ENCODE measurements at places on chromosomes 2 and 18. TPM values are rescaled to one million over a fixed set of nuclear protein-coding genes. Genes with fewer than 3 reads are reported as not detected.
A peak's percentile ranks its signal among the peaks of the same experiment; 100 is the strongest.

The GPC1 gene
- 29.4 TPM for total RNA-seq

The ABCG8 gene
- total RNA-seq, result 121 TPM

The SKOR2 gene
- not detected for total RNA-seq

The CNDP1 gene
- total RNA-seq, result 66.3 TPM

The GPATCH11 gene
- total RNA-seq, result 3.0 TPM

The SP5 gene
- 2.6 TPM for total RNA-seq

The SERPINB7 gene
- not detected for total RNA-seq

The OTOS gene
- not detected for total RNA-seq

DNA sequence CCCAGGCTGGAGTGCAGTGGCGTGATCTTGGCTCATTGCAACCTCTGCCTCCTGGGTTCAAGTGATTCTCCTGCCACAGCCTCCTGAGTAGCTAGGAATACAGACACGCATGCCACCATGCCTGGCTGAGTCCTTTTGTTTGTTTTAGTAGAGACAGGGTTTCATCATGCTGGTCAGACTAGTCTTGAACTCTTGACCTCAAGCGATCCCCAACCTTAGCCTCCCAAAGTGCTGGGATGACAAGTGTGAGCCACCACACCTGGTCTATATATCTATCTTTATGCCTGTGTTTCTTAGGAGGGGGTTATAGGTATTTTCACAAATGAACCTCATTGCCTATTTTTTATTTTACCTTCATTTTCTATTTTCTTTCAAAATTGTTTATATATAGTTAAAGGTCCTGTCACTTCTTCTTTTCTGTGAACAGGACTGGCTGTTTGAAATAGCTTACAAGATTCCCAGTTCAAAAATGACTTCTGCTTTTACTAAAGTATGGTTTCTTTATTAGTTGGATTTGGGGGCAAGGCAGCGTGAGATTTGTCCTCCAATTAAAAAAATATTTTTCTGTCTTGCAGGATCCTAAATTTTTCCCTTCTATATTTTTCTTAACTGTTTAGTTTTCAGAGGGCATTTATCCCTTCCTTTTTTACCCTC, 16.4 kb upstream of the MARCHF7 start:
- no peak for DNase-seq

DNA sequence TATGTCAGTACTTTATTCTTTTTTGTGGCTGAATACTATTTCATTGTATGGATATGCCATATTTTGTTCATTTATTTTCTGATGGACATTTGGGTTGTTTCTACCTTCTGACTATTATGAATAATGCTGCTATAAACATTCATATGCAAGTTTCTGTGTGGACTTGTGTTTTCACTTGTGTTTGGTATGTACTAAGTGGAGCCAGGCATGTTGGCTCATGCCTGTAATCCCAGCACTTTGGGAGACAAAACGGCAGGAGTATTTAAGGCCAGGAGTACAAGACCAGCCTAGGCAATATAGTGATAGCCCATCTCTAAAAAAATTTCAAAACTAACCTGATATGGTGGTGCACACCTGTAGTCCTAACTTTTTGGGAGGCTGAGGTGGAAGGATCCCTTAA, 23.3 kb downstream of the MARCHF7 start:
- DNase-seq, result no peak

- no peak for DNase-seq
These were observed 12.5 kb downstream of the C1D start for GRCh38 chr2:68050353-68050752.

- DNase-seq, result no peak
These were observed 16.4 kb upstream of the TMEM18 start for GRCh38 chr2:693606-694005.

- DNase-seq, result no peak
These were observed 133.4 kb downstream of the VAPA start for GRCh38 chr18:10047237-10047636.

DNA sequence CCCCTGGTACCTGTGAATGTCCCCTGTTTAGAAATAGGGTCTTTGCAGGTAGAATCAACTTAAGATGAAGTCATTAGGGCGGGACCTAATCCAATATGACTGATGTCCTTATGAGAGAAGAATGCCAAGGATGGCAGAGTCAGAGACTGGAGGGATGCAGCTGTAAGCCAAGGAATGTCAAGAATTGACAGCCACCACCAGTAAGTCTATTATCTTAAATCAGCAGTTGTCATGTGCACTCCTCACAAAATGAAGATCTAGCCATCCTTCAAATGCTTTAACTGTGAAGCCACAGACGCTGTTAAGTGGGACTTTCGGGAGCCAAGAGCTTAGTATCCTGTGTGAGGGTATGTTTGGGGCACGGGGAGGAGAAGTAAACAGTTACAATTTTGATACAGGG, 83.2 kb downstream of the ITGA4 start:
- no peak for DNase-seq

- no peak for DNase-seq
These were observed 5.0 kb downstream of the BOK start for GRCh38 chr2:241563571-241563980.

DNA sequence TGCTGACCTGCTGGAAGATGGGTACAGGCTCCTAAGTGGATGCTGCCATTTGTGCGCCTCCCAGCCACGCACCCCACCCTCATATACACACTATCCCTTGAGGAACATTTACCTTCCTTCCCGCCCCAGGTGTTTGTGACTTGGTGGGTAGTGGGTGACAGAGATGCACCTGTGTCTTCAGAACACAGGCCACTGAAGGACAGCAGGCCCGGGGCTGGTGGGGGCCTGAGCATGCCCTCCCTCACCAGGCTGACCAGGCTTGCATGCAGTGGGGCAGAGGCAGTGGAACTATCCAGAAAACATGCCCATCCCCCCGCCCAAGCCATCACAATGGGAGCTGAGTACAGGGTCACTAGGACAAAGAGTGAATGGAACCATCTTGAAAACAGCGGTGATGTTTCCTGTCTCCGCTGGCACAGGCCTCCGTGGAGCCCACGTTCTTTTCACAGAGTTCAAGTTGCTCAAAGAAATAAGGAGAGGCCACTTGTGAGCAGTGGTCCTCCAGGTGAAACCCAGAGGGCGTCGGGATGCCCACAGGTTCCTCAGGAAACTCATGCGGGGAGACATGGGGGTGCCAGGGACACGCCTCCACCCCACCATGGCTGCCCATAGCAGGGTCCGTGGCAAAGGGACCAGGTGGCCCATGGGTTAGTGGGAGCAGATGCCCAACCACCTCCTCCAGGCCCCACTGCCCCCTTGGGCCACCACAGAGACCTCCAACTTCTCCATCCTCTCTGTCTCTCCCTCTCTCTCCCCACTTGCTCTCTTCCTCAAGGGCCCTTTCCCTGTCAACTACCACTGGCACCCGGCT, 90.9 kb downstream of the MALT1 start:
- peak; percentile 41 for DNase-seq

- DNase-seq, result no peak
These were observed 21.9 kb downstream of the PPP3R1 start for GRCh38 chr2:68230241-68231060.

GRCh38 chr2:225270053-225270452, 129.5 kb upstream of the NYAP2 start:
- DNase-seq, result no peak

DNA sequence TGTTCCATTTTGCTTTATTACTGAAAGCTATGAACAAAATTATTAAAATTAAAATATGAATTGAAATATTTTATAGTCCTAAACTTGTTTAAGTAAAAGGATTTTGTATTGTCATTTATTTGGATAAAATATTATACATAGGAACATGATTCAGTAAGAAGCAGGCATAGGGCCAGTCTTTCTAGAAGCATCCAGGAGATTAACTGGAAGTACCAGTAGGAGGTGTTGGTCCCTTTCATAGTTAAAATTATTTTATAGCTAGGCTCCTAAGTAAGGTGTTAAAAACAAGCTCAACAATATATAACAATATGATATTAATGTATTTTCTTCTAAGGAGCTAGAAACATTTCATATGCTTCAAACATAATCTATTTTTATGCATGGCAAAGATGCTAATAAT, 43.7 kb downstream of the FIGN start:
- no peak for DNase-seq

- no peak for DNase-seq
These were observed 57.6 kb downstream of the DPYSL5 start for GRCh38 chr2:26905341-26906198.

GRCh38 chr2:50535971-50536759, 495.8 kb downstream of the NRXN1 start:
- no peak for DNase-seq

DNA sequence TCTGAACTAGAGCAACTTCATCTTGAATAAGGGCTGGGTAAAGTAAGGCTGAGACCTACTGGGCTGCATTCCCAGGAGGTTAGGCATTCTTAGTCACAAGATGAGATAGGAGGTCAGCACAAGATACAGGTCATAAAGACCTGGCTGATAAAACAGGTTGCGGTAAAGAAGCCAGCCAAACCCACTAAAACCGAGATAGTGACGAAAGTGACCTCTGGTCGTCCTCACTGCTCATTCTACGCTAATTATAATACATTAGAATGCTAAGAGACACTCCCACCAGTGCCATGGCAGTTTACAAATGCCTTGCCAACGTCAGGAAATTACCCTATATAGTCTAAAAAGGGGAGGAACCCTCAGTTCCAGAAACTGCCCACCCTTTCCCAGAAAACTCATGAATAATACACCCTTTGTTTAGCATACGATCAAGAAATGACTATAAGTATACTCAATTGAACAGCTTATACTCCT, 109.1 kb downstream of the FIGN start:
- no peak for DNase-seq

DNA sequence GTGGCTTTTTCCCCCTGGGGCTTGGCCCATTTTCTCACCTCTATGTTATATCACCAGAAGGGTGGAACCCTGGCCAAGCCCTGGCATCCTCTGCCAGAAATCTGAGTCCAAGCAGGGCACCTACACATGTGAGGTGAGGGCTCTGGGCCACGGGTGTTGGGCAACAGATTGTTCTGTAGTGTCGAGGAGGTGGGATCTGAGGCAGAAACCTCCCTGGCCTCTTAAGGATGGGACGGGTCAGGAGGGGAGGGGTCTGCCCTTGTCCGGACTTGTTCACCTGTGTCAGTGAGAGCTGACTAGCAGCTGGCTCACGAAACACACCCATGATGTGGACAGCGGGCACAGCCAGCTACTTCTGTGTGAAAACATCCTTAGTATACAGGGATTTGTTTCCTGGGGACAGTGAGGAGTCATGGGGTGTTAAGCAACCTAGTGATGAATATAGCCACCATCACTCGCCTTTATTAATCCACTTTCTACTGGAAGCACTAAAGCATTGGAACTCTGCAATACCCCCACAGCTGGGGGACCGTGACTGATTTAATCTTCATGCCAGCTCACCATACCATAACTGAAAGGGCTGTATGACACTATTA, 35.6 kb downstream of the EPAS1 start:
- DNase-seq, result peak; percentile 76

- DNase-seq, result no peak
These were observed 4.2 kb downstream of the SFT2D3 start for GRCh38 chr2:127705391-127706065.

GRCh38 chr18:63312737-63313395, 6.7 kb downstream of the BCL2 start:
- no peak for DNase-seq

- DNase-seq, result peak; percentile 95
These were observed 72.4 kb upstream of the IL1R1 start for GRCh38 chr2:102070058-102070642.

DNA sequence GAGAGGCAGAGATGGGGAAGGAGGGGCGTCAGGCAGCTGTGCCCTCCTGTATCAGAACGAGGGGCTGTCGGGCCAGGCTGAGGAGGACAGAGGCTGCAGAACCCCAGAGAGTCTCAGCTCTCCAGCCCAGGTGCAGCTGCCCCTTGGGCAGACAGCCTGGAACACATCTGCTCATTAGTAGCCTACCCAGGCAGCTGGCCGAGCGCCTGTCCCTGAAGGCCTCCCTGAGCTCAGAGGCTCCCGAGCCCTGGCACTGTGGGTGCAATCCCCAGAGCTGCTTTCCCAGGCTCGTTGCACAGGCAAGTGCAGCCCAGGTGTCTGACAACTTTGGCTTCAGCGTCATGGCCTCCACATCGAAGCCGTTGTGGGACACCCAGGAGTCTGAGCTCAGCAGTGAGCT, 13.1 kb upstream of the TMEM185B start:
- DNase-seq, result no peak

DNA sequence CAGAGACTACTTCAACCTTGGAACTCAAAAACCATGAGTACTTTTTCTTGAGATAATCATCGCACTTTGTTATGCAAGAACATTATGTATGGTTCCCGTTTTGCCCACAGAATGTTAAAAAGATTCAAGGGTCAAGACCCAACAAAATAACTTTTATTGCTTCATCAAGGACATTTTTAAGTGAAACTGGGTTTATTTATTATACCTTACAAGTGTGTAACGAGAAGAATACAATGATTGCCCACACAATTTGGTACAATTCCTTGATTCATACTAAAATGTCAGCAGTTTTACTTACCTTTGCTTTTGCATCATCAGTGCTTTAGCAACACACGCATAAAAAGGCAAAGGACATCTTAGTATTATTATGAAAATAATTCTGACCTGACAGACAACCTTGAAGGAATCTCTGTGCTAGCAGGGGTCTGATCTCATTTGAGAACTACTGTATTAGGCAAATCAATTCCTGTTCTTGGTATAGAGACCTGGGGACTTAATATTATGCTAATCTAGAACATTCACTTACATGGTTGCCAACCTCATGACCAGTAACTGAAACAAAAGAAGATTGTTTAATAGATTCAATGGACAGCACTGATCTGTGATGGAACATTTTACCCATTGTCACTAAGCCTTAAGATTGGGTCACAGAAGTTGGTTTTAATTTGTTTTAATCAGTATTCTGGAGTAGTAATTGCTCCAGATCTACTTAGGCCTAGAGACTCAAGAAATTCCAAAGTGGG, 16.2 kb downstream of the CCDC88A start:
- no peak for DNase-seq

- DNase-seq, result no peak
These were observed 68.2 kb downstream of the PIKFYVE start for GRCh38 chr2:208334230-208334629.

- DNase-seq, result no peak
These were observed 41.6 kb downstream of the SLC25A12 start for GRCh38 chr2:171852366-171852888.

DNA sequence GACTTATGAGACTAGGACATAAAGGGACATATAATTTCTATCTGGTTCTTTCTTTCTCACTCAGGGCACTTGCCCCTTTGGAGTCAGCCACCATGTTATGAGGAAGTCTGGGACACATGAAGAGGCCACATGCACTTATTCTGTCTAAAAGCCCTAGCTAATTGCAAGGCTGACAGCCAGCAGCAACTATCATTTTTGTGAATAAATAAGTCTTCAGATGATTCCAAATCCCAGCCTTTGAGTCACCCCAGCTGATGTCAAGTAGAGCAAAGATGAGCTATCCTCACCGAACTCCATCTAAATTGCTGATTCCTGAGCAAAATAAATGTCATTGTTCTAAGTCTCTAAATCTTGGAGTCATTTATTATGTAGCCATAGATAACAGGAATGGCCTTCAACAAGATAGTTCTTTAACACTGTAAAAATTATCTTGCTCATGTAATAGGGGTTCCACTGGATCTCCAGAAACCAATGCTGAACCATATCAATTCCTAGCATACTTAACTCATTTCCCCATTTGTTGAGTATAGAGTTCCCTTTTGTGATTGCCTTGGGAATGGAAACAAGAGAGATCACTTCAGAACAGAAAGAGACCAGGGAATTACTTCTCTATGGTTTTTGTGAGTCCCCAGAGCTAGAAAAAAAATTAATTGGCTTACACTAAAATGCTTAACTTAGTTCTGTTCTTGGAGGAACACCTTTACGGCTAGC, 50.6 kb upstream of the FN1 start:
- DNase-seq, result no peak

Data from left lobe of liver (tissue), 2 donors.